Activated CD4-positive, alpha-beta memory T cell treated with anti-CD3 and anti-CD28 coated beads, Interleukin-2, amount 10 ng/mL, durations not matched to agents 7 days and 5 days (primary cell): ENCODE measurements at places on chromosomes 12 and 14. TPM values are rescaled to one million over a fixed set of nuclear protein-coding genes. Genes with fewer than 3 reads are reported as not detected.

Gene KRT83
- total RNA-seq = not detected

DNA sequence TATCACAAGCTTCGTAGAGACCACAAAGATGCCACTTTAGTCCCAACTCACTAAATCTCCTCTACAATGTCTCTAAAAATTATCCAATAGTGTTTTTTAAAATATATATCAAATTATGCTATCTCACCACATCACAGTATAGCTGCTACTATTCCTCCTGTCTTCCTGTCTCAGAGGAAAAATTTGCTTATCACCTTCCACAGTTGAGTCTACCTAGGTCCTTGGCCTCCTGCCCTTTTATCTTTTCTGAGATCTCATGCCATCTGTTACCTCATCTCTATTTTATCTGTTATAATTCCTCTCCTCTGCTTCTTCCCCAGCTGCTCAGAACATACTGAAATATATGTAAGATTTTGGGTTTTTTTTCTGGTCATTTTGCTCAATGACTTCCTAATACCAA lies 568.2 kb downstream of the DIO2 start:
- DNase-seq = no peak

- no peak for DNase-seq
Observed at GRCh38 chr12:81284137-81284536, 206.3 kb downstream of the ACSS3 start.

GRCh38 chr12:52022841-52023181 lies 16.1 kb downstream of the TAMALIN start:
- DNase-seq = peak; percentile 49

DNA sequence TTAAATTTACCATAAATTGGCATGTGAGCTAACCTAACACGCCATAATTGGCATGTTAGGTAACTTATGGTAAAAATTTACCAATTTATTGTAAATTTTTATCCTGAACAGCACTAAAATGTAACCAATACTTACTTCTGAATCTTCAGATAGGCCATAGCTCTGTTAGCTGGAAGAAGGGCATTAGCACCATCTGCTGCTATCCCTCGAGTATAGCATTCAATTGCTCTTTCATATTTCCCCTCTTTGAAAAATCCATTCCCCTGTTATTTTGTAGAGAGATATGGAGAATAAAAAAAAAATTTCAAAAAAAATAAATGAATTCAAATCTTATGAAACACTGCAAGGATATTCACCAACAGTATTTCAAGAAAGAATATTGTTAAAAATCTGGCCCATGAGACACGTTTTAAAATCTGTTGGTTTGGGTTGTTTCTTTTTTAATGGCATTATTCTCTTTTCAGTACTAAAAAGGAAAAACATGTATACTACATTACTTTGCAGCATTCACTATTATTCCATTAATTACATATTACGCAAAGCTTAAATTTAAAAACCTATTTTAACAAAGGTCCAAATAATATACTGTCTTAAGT lies 19.1 kb downstream of the RPAP3 start:
- DNase-seq = no peak
